ENCODE measurements at places on chromosomes 1 and 21.

DNA sequence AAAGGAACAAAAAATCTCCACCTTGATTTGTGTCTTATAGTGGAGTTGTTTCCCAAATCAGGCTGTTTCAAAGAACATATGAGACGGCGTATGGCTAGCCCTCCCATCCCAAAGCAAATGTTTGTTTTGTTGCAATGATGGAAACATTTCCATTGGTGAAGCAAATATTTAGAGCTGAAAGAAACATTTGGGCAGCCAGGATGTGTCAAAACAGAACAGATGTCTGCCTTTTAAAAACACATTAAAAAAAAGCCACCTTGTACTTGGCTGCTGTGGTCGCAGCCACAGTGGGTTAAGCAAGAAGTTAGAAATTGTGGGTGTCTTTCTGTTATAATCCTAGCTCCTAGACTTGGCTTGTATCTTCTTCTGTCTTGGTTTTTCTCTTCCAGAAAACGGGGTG, 116.3 kb downstream of the PEX14 start:
- no peak for DNase-seq

DNA sequence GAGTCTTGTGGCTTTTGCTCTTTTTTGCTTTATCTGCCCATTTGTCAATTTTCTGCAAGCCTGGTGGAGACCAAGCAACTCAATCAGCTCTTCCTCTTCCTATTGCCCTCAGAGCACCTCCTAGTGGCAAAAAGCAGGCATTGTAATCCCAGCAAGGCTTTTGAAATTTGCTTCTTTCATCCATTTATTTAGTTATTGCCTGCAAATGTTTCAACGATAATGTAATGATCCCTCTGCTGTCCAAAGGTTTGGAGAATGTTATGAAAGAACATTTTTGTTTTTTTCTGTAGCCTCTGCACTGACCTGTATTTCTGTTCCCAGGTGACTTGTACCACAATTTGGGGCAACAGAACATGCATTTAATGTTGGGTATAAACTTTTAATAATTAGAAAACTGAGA, 127.8 kb downstream of the GABPA start:
- DNase-seq: peak; percentile 45

GRCh38 chr1:223682502-223682901, 17.0 kb upstream of the CAPN8 start:
- peak; percentile 4 for DNase-seq

GRCh38 chr1:180933141-180933540, 20.4 kb downstream of the KIAA1614 start:
- no peak for DNase-seq
